Activated T-cell treated with anti-CD3 and anti-CD28 coated beads, Interleukin-2, amount 50 U/mL, for 72 hours (primary cell): ENCODE measurements at places on chromosomes 7 and 10.

DNA sequence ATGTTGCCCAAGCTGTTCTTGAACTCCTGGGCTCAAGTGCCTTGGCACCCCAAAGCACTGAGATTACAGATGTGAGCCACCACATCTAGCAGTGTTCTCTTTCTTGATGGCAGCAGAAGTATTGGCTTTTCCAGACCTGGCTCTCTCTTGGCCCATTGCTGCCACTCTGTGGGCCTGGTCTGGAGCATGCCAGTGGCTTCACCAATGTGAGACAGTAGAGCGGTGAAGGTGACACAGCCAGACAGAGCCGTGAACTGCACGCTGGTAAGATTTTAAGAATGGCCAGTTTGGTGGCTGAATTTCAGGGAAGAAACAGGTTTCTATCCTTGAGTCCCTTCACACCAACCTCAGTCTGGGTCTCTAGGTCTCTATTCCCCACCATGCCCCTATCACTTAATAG is 552.7 kb upstream of the NRP1 start:
- no peak overlapping the region for H3K27ac ChIP-seq
- no peaks in the 10 kb centered on the region for H3K36me3 ChIP-seq
- H3K4me3 ChIP-seq = no peak overlapping the region
- H3K27me3 ChIP-seq = no peaks in the 10 kb centered on the region
- no peak for DNase-seq

GRCh38 chr7:140036224-140036962 is 26.4 kb downstream of the PARP12 start:
- no peak overlapping the region for H3K4me3 ChIP-seq
- no peak overlapping the region for H3K27ac ChIP-seq
- H3K36me3 ChIP-seq = peaks cover 6% of the 10 kb centered on the region
- peaks cover 18% of the 10 kb centered on the region for H3K4me1 ChIP-seq
- no peaks in the 10 kb centered on the region for H3K27me3 ChIP-seq

DNA sequence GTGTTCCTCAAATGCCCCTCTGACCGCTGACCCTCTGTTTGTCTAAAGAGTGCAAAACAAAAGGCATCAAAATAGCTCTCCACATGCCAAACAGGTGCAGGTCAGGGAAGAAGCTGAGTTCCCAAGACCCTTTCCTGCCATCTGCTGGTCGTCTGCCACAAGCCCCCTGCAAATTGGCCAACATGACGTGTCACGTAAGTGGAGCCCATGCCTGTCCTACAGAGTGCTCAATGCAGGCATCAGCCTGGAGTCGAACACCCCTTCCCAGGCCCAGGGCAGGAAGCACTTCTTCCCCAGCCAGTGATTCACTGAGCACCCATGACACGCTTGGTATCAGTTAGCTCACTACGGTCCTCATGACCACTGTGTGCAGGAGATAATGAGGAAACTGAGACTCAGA is 14.1 kb downstream of the TMEM72 start:
- DNase-seq = no peak
- H3K27me3 ChIP-seq = no peaks in the 10 kb centered on the region
- no peaks in the 10 kb centered on the region for H3K36me3 ChIP-seq
- no peaks in the 10 kb centered on the region for H3K4me1 ChIP-seq

- no peaks in the 10 kb centered on the region for H3K4me1 ChIP-seq
- DNase-seq = no peak
- no peak overlapping the region for H3K4me3 ChIP-seq
- H3K27me3 ChIP-seq = no peaks in the 10 kb centered on the region
Measured at GRCh38 chr7:39709029-39709428, 85.7 kb downstream of the RALA start.

GRCh38 chr7:127409629-127410028 is 17.1 kb upstream of the ZNF800 start:
- no peaks in the 10 kb centered on the region for H3K27me3 ChIP-seq
- H3K4me1 ChIP-seq = peaks cover 34% of the 10 kb centered on the region
- no peak for DNase-seq

- H3K27ac ChIP-seq = no peak overlapping the region
- H3K4me1 ChIP-seq = no peaks in the 10 kb centered on the region
- no peaks in the 10 kb centered on the region for H3K36me3 ChIP-seq
- no peak for DNase-seq
- H3K27me3 ChIP-seq = no peaks in the 10 kb centered on the region
- no peak overlapping the region for H3K4me3 ChIP-seq
Measured at GRCh38 chr7:30709549-30709948, 27.3 kb upstream of the CRHR2 start.
